Mesenchymal stem cell (in vitro differentiated cells and primary cell): ENCODE measurements at places on chromosomes 13 and 19.

- DNase-seq, result no peak
These were observed 20.8 kb upstream of the EPHX3 start for GRCh38 chr19:15253061-15253460.

DNA sequence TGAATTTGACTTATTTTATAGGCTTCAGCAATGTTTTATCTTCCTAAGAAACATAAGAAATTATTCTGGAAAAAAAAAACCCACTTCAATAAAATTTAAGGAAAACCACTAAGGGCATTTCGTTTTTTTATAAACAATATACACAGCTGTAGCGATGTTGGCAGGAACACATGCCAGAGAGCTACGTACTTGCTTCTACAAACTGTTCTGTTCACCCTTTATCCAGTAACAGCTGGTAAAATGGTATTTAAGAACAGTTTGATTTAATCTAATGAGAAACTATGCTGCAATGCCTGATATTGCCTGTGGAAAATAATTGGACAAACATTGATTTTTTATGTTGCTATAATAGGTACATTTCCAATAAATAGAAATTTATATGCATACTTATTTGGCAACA, 137.2 kb upstream of the DACH1 start:
- DNase-seq, result no peak

GRCh38 chr13:100506600-100507422, 81.8 kb downstream of the GGACT start:
- DNase-seq, result no peak

GRCh38 chr19:42467183-42467760, 24.5 kb upstream of the CXCL17 start:
- DNase-seq, result peak; percentile 7

- DNase-seq, result peak; percentile 59
These were observed 509 bp downstream of the TPP2 start for GRCh38 chr13:102597029-102597961.

DNA sequence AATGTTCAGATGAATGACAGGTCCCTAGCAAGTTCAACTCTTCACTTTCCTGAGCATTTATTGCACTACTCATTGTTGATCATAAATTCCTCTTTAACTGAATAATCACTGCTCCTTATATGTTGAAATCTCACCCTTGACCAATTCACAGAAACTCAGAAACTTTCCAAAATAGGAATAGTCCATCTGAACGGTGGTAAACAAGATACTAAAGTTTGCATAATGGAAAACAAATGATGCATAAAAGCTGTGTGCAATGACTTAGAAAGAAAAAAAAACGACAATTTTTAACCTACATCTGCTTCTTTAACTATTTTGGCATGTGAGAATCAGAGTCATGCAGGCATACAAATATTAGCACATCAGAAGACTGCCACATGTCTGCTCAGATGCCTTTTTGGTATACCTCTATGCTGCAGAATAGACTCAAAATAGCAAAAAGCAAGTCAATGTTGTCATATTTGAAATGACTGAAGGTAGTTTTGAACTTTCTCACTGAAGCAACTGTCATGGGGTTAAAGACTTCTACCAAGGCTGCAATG, 34.8 kb downstream of the SLC10A2 start:
- no peak for DNase-seq

GRCh38 chr13:69495096-69495495, 612.5 kb upstream of the ATXN8OS start:
- DNase-seq, result no peak

DNA sequence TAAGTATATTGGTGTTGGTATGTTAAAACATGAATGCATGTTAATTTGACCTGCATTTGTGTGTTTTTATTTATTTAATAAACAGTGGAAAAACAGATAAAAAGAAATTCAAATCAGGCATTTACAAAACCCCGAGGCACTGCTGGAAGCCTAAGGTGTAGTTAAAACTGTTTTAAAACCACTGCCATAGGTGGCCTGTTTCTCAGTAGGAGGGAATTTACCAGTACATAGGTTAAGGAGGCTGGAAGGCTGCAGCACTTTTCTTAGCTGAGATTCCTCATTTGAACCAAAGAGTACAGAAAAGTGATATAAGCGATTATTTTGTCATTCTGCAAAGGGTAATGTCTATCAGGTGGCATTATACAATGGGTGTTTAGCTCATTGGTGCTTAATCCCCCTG, 99.6 kb downstream of the PAN3 start:
- no peak for DNase-seq

GRCh38 chr19:33514885-33515551, 6.6 kb downstream of the PEPD start:
- DNase-seq, result peak; percentile 2
